ENCODE measurements at places on chromosomes 12 and 14. TPM values are rescaled to one million over a fixed set of nuclear protein-coding genes. Genes with fewer than 3 reads are reported as not detected.

Gene NAP1L1
- total RNA-seq, result 333 TPM

Gene CLEC14A
- total RNA-seq, result 13.7 TPM

Gene GPRC5A
- total RNA-seq, result 2.1 TPM

Gene MMP19
- 18.0 TPM for total RNA-seq

Gene GCN1
- total RNA-seq, result 70.3 TPM

Gene STAT6
- total RNA-seq, result 163 TPM

Gene BIN2
- total RNA-seq, result 2.3 TPM

Gene SYCP3
- 0.36 TPM for total RNA-seq

Gene GALNT9
- total RNA-seq, result 3.5 TPM

Gene LPAR5
- 1.5 TPM for total RNA-seq

Gene PRR13
- 55.4 TPM for total RNA-seq

Gene POTEM
- total RNA-seq, result not detected

Gene HIGD1C
- total RNA-seq, result not detected

Gene CLEC4A
- total RNA-seq, result 1.9 TPM

Gene HOXC5
- total RNA-seq, result not detected

Gene ENDOU
- 1.6 TPM for total RNA-seq

Gene ST8SIA1
- 23.5 TPM for total RNA-seq

Gene SCN8A
- total RNA-seq, result 0.82 TPM

Gene PLEKHD1
- total RNA-seq, result 0.16 TPM

Gene TAS2R42
- total RNA-seq, result not detected

Gene CABP1
- total RNA-seq, result 0.71 TPM

Gene KRT6C
- total RNA-seq, result not detected

Gene BHLHE41
- total RNA-seq, result 5.7 TPM

Gene P2RX7
- total RNA-seq, result 4.8 TPM

Gene IL22
- not detected for total RNA-seq

Gene CLBA1
- 3.3 TPM for total RNA-seq

Gene SPIC
- total RNA-seq, result not detected

Gene CFAP251
- 1.1 TPM for total RNA-seq

Gene PTPRB
- 16.3 TPM for total RNA-seq

Gene RIC8B
- 21.7 TPM for total RNA-seq

Gene MYRFL
- not detected for total RNA-seq

Gene RASSF8
- 109 TPM for total RNA-seq

Gene RAPGEF3
- total RNA-seq, result 14.6 TPM

Gene MAP1LC3B2
- not detected for total RNA-seq

Gene NTS
- not detected for total RNA-seq

Gene HOXC13
- total RNA-seq, result not detected

Gene GALNT16
- 4.3 TPM for total RNA-seq

Gene INHBE
- total RNA-seq, result not detected

Gene KRT75
- total RNA-seq, result not detected

All from sigmoid colon (tissue), 7 donors.